ENCODE measurements at places on chromosomes 4 and X.

DNA sequence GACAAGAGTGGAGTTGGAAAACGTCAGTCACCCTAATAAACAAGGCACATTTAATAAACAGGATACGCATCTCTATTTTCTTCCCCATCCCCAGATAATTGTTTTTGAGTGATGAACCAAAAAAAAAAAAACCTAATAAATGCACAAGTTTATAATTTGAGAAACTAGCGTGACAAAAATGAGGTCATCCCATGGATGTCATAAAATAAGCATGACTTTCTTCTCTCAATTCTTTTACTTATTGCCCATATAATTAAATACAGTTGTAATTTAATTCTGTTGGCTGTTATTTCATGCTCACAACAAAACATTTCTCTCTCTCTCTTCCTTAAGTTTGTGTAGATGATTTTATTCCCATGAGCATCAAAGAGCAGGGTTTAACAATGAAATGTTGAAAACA lies 20.7 kb downstream of the PRKG2 start:
- no peak for DNase-seq

- no peak for DNase-seq
These were observed 64.0 kb downstream of the HHIP start for GRCh38 chr4:144709793-144710525.

GRCh38 chr4:24209906-24210305 lies 320.1 kb upstream of the PPARGC1A start:
- no peak for DNase-seq

GRCh38 chr4:143253166-143253565 lies 68.4 kb downstream of the USP38 start:
- DNase-seq: no peak

DNA sequence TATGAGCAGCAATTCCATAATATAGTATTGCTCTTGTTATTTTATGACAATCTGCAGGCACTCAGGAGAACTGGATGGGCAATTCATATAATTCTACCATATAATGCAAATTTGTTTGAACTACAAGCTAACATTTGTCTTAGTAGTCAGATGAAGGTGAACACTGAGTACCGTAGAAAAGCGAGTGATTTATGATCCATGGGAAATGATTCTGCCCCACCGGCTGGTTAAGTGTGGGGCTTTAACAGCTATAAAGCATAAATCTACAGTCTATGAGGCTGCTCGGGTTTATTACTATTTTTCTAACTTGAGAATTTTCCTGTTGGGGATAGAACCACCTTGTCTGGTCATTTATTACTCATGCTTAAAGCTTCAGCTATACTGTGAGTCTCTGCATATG lies 275.5 kb downstream of the PCDH10 start:
- DNase-seq: no peak

GRCh38 chrX:68807818-68808217 lies 21.0 kb upstream of the EFNB1 start:
- DNase-seq: no peak

GRCh38 chrX:43655151-43656004 lies 721 bp upstream of the MAOA start:
- DNase-seq: peak; percentile 25

- no peak for DNase-seq
These were observed 38.8 kb downstream of the NSG1 start for GRCh38 chr4:4425696-4426095.

GRCh38 chr4:78032446-78032845 lies 24.7 kb upstream of the FRAS1 start:
- no peak for DNase-seq

All from SK-N-DZ (cell line).